ENCODE measurements at places on chromosomes 2 and 18. TPM values are rescaled to one million over a fixed set of nuclear protein-coding genes. Genes with fewer than 3 reads are reported as not detected.
A peak's percentile ranks its signal among the peaks of the same experiment; 100 is the strongest.

The WNT10A gene
- total RNA-seq = not detected

The SPAST gene
- 43.5 TPM for total RNA-seq

The THOC1 gene
- 59.2 TPM for total RNA-seq

- no peak for ATAC-seq
Measured at GRCh38 chr2:195686564-195686963, 29.5 kb downstream of the SLC39A10 start.

DNA sequence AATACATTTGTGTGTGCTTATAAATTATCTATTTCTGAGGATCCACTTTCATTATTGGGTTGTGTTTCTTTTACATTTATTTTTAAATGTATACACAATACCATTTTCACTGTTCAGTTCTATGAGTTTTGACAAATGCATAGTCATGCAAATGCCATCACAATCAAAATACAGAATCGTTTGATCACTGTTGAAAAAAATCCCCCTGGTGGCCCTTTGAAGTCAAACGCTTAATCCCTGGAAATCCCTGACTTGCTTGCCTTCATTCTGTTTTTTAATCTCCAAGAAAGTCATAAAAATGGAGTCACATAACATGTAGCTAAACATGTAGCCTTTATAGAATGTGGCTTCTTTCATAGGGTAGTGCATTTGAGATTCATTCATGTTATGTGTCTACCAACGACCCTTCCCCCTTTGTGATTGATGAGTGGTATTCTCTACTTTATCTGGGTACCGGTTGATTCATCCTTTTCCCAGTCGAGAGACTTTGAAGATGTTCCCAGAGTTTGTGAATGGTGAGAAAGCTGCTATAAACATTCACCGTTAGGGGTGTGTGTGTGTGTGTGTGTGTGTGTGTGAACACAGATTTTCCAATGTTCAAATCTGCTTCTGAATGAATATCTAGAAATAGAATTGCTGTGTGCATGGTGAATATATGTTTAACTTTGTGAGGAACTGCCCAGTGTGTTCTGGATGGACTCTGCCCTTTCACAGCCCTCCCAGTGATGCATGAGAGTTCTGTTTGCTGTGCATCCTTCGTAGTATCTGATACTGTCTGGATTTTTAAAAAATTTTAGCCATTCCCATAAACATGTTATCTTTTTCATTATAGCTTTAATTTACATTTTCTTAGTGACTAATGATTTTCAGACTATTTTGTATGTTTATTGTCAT, 173.6 kb downstream of the GALR1 start:
- ATAC-seq = peak; percentile 22

GRCh38 chr2:205324355-205324754, 357.9 kb upstream of the NRP2 start:
- no peak for ATAC-seq

- no peak for ATAC-seq
Measured at GRCh38 chr2:72543497-72544216, 282.2 kb downstream of the EXOC6B start.

Measured in motor neuron (in vitro differentiated cells).